Right lobe of liver (tissue), 6 donors: ENCODE measurements at places on chromosomes 1 and 21.

- H3K36me3 ChIP-seq, result no peaks in the 10 kb centered on the region
- H3K4me3 ChIP-seq, result no peak overlapping the region
- H3K27ac ChIP-seq, result no peak overlapping the region
- no peak for DNase-seq
- no peaks in the 10 kb centered on the region for H3K27me3 ChIP-seq
- no peaks in the 10 kb centered on the region for H3K4me1 ChIP-seq
Observed at GRCh38 chr1:93522721-93523120, 74.8 kb downstream of the FNBP1L start.

DNA sequence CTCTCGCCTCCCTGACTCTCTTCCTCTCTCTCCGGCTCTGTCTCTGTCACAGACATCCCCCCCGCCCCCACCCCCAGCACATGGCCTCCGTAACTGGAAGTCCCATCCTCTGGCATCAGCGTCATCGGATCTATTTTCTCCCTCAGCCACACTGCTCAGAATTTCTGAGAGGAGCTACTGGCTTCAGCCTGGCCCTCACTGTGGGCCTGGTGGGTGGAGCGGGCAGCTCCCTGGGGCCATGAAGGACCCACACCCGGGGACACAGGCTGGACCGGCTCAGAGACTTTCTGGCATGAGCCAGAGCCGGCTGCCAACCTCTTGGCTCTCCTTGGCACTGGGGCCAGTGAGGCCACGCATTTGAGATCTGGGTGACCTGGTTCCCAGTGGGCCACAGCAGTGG is 61.2 kb upstream of the CASZ1 start:
- H3K36me3 ChIP-seq, result no peaks in the 10 kb centered on the region
- no peak for DNase-seq
- H3K27ac ChIP-seq, result no peak overlapping the region
- no peak overlapping the region for H3K4me3 ChIP-seq
- H3K27me3 ChIP-seq, result no peaks in the 10 kb centered on the region

- H3K4me1 ChIP-seq, result no peaks in the 10 kb centered on the region
- H3K27ac ChIP-seq, result no peak overlapping the region
- H3K4me3 ChIP-seq, result no peak overlapping the region
Observed at GRCh38 chr1:196577386-196577785, 30.9 kb downstream of the KCNT2 start.

DNA sequence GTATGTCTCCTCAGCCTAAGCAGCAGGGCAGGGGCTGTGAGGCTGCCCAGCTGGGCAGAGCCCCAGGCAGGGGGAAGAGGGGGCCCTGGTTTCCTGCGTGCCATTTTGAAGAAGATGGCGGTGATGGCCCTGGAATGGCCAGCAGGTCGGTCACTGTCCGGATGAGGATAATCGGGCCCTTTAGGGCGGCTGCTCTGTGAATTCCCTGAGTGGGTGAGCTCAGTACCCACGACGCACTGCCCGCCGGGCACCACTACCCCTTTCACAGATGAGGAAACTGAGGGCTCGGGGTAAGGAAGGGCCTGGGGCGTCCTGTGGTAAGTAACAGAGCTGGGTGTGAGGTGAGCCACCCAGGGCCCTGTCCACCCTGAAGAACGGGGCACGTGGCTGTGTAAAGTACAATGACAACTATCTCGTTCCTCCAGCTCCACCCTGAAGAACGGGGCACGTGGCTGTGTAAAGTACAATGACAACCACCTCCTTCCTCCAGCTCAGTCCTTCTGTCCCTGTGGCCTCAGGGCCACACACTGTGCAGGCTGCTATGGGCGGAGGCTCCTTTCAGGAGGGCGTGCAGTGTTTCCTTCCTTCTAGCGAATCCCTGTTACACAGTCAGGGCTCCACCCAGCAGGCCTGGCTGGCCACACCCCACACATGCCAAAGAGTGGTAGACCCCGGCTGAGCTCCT is 23.2 kb downstream of the ITGB2 start:
- no peaks in the 10 kb centered on the region for H3K27me3 ChIP-seq

DNA sequence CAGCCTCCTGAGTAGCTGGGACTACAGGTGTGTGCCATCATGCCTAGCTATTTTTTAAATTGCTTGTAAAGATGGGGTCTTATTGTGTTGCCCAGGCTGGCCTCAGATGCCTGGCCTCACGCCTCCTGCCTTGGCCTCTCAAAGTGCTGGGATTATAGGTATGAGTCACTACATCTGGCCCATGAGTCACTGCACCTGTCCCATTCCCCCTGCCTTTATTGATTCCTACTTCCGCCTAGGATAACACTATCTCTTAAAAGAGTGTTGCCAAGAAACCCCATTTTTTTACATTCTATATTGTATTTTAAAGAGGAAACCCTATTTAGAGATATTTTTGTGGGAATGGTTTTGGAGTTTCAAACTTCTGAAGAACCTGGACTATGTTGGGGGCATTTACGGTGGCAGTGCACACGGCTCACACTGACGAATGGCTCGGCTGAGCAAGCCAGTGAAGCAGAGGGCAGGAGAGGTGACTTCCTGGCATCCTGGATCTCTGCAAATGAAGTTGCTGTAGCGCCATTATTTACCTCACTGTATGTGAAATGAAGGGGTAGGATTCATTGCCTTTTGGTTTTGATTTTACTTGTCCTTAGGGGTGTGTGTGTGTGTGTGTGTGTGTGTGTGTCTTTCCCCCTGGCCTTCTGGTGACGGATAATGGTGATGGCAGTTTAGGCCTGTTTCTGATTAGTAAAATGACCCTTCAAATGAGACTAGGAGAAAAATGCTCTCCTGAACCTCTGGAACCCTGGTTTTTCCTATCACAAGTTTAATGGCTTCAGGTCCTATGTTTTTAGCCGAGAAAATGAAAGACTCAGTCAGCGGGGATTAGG is 22.5 kb downstream of the KIF26B start:
- no peak for DNase-seq
- H3K4me1 ChIP-seq, result no peaks in the 10 kb centered on the region
- H3K36me3 ChIP-seq, result no peaks in the 10 kb centered on the region
- no peak overlapping the region for H3K4me3 ChIP-seq
- H3K27me3 ChIP-seq, result no peaks in the 10 kb centered on the region
- no peak overlapping the region for H3K27ac ChIP-seq

DNA sequence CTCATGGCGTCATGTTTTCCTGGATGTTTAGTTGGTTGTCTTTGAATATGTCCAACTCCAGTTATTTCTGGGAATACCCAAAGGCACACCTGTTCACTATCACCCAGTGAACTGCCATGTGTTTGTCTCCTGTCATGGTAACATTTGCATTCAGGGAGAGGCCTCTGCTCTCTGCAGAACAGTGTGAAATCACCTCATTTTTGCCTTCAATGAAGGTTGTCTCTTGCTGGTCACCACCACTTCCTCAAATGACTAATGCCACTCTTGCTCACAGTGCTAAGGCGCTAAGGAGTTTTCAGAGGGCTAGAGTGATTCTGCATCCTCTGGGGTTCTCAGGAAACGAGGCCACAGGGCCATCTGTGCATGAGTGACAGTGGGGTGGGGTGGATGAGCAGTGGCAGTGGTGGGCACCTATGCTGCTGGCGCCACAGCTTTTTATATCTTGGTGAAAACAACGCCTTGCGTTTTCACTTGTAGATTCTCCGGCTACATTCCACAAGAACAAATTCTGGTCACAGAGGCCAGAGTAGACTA is 60.0 kb upstream of the ATP5PO start:
- no peak overlapping the region for H3K4me3 ChIP-seq
- no peak for DNase-seq
- H3K36me3 ChIP-seq, result no peaks in the 10 kb centered on the region
- H3K4me1 ChIP-seq, result no peaks in the 10 kb centered on the region

- H3K36me3 ChIP-seq, result no peaks in the 10 kb centered on the region
- no peaks in the 10 kb centered on the region for H3K27me3 ChIP-seq
- no peak for DNase-seq
- no peak overlapping the region for H3K4me3 ChIP-seq
- H3K27ac ChIP-seq, result no peak overlapping the region
Observed at GRCh38 chr1:8989821-8990220, 36.4 kb downstream of the SLC2A7 start.
